ENCODE measurements at places on chromosomes 3 and 15.

GRCh38 chr3:127454051-127454450 is 136.5 kb downstream of the TPRA1 start:
- no peak for DNase-seq

GRCh38 chr3:80771085-80771484 is 990.4 kb downstream of the GBE1 start:
- no peak for DNase-seq

DNA sequence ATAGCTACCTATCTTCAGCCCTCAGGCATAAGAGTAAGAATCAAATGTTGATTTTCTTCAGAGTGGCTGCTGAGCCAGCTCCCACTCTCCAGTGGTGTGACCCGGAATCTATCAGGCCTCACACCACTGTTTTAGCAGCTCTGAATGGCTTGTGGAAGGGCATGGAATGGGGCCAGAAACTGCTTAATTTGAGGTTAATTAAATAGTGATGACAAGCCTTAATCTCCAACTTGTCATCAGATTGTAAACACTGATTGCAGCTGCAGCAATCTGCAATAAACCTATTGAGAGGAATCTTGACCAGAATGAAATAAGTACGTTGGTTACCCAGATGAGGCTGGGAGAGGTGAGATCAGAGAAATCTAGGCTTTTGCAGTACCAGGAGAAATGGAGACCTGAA is 317.4 kb downstream of the FHIT start:
- DNase-seq = no peak

- DNase-seq = no peak
These were observed 73.4 kb downstream of the SERPINI1 start for GRCh38 chr3:167808910-167809309.

GRCh38 chr3:153343988-153344782 is 182.2 kb downstream of the RAP2B start:
- DNase-seq = no peak

- no peak for DNase-seq
These were observed 3.3 kb downstream of the RYR3 start for GRCh38 chr15:33314069-33314468.

- no peak for DNase-seq
These were observed 54.6 kb downstream of the ATP2B2 start for GRCh38 chr3:10450494-10451440.

DNA sequence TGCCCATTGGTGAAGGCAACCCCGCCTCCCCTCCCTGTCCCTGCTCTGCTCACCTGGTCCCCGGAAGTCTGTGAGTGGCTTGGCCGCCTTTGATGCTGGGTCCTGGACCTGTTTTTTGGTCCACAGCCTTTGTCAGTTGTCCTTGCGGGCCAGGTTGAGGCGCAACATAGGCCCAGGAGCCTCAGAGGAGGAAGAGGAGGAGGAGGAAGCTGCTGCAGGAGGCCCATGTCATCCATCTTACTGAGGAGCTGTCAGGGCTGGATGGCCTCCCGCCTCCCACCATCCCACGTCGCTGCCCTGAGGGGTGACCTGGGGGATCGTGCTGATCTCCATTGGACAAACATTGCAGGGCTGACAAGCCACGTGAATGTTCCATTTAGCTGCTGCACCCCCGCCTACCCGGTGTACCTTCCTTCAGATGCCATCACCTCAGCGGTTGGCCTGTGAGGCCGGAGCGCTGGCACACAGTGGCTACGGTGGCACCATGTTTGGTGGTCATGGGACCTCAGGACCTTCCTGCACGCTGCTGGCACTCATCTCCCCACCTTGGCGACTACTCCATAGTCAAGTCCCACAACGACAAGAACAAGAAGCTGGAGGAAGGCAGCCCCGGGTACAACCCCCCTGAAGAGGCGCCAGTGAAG is 106.3 kb downstream of the SMAD6 start:
- DNase-seq = no peak

GRCh38 chr3:81063896-81064295 is 697.5 kb downstream of the GBE1 start:
- no peak for DNase-seq

- DNase-seq = no peak
These were observed 24.1 kb upstream of the MRPS22 start for GRCh38 chr3:139319428-139320402.

DNA sequence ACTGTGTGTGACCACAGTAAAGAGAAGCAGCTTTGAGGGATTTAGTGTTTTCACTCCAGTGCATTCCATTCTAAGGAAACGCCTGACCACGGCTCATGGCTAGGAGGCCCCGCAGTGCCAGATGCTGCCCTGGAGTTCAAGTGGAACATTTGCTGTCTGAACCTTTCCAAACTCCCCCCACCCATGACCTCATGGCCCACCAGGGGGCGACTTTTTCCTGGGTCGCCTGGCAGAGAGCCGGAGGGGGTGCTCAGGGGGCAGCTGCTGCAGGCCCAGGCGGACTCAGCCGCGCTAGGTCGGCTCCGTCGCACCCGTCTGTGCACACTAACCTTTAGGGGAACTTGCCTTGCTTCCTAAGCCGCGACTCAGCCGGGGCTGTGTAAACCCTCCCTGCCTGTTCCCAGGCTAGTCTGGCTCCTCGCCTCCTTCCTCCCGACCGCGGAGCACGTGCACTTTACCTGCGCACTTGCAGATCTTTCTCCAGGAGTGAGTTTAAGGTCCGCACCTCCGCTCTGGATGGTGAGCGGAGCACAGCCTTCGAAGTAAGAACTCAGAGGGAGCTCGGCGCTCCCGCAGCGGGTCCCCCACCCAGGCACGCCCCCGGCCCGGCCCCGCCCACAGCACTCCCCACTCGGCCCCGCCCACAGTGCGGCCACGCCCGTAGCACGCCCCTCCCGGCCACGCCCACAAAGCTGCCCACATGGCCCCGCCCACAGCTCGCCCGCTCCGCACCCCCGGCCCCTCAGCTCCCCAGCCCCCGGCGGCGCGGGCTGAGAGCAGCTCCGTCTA is at the start of gene OCA2:
TSS of gene OCA2 (minus strand) at position 550 of the 789 bp plus-strand sequence. CDS start 17,441 bp downstream, outside the sequence.
- DNase-seq = no peak

DNA sequence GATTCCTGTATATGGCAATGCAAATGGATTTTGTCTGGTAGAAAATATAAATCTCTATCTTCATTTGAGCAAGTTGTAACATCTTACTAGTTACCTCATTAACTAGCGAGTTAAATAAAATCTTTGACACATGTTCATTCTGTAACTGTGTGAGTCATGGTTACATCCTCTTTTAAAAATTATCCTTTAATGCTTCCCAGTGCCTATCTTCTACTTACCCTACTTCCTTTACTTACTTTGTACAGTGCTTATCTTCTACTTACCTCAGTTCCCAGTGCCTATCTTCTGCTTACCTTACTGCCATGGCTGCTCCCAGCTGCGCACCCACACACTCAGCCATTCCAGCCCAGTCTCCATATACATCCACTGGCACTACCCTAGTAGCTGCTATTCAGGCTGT is 71.9 kb upstream of the GOLGA8B start:
- no peak for DNase-seq

GRCh38 chr3:168885028-168885427 is 778.5 kb downstream of the MECOM start:
- DNase-seq = no peak

GRCh38 chr3:29514170-29514569 is 233.3 kb downstream of the RBMS3 start:
- DNase-seq = no peak

DNA sequence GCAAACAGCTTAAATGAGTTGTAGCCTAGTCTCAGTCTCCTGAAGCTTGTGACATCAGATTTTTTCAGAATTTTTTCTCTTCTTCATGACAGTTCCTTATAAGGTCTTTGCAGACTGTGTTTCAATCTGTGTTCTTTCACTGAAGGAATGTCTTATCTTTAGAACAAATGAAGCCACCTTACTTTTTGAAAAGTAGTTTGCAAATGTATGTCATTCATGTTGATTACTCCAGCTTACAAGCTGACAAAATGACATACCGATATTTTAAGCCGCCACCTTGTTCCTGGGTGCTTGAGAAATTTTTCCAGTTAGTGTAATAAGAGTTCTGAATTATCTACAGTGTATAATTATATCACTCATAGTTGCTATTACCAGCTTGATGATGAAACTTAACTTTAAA is 57.0 kb downstream of the ASTE1 start:
- no peak for DNase-seq

DNA sequence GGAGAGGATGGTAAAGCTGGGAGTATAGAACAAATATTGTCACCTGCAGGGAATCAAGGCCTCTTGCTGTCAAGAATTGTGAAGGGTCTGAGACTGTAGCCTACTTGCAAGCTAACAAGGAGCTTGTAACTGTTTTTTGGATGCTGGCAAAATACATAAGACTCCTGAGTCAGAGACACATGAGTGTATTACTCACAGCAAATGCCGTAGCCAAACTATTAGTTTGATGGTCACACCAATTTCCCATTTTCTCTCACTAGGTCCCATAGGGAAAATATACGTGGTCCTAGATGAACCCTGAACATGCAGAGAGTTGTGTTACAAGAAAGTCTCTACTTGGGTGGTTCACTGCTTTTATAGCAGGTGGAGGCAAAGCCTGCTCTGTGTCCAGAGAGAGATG is 44.7 kb upstream of the LIPC start:
- no peak for DNase-seq

DNA sequence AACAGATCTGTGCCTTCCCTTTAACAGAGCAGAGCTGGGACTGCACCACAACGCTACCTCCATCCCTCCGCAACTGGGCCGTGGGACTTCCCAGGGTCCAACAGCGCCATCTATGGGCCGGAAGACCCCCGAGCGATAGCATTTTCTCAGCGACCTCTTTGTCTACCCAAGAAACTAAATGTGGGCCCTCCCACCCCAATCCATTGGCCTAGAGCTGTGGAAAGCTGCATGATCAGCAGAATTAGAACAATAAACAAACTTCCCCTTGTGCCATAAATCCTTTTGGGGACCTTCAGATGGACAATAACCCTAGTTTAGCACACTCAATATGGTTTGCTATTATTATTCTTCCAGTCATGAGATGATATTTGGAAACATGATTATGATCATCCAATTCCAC is 74.8 kb upstream of the NTRK3 start:
- no peak for DNase-seq

- no peak for DNase-seq
These were observed 77.1 kb upstream of the BCL6 start for GRCh38 chr3:187822402-187822801.

DNA sequence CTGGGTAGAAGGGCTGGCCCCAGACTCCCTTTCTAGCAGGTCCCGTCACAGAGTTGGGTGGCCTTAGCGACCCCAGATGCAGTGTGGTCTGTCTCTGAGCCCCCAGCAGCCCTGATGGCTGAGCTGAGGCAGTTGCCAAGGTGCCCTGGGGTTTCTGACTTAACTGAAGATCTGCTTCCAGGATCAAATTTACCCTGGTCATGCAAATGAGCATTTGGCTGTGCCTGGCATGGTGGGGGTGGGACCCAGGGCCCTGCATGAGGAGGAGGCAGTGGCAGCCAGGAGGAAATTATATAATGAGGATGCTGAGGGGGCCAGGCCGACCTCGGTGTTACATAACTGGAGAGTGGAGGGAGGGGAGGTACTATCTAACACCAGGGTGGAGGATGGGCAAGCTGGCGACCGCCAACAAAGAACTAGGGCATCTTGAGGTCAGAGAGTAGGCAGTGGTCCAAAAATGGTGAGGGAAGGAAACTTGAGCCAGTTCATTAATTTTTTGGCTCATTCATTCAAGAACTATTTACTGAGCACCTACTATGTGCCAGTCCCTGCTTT is 16.4 kb downstream of the PLEKHO2 start:
- DNase-seq = no peak

- DNase-seq = no peak
These were observed 3.5 kb downstream of the CHD2 start for GRCh38 chr15:92903631-92903965.

GRCh38 chr3:49120096-49120437 is 556 bp downstream of the USP19 start:
- DNase-seq = no peak

- DNase-seq = no peak
These were observed 231.1 kb upstream of the DPH6 start for GRCh38 chr15:35777061-35777460.

DNA sequence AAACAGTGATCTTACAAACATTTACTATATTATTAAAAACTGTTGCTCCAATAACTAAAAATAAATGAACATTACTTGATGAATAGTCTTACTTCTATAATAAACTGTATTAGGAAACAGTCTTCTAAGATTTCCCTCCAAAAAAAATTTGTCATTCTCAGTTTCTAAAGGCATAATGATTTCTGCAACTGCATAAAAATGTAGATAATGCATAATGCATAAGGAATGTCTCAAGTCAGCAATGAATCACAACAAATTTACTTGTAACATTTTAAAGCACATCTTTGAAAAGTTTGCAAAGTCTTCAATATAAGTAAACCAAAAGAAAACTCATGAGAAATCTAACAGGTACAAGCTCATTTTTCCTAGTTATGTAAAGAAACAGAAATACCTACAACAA is 113.5 kb downstream of the VPS13C start:
- DNase-seq = no peak

- no peak for DNase-seq
These were observed 157.2 kb downstream of the DCLK3 start for GRCh38 chr3:36606871-36607765.

- peak; percentile 5 for DNase-seq
These were observed 21.7 kb upstream of the TBC1D21 start for GRCh38 chr15:73851689-73852088.

DNA sequence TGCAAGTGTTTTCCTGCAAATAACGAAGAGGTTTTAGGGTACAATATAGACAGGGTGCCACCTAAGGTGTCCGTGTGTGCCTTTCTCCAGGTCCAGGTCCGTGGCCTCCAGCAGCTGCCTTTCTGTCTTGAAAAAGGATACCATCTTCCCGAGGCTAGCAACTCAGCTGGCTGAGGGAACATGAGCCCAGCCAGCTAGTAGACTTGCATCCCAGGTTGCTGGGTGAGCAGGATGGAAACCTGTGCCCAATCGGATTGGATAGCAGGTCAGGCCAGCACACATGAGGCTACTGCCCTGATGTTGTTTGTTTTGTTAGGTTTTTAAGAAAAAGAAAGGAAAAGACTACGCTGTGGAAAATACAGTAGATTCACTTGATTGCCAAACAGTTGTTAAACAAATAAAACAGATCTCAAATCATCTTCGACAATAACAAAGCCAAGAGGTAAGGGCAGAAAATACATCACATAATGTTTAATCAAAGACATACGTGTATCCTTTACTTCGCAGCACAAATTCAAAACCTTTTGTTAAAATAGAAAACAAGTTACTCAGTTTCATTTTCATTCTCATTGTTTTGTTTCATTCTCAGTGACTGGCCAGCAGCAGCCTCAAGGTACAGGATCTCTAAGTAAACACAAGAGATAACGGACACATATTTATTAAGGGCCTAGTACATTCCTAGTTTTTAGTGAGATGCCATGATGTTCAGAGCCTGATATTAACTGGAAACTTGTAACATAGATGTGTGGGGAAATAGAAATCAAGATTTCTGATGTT is 661.2 kb upstream of the NR2F2 start:
- no peak for DNase-seq

- DNase-seq = no peak
These were observed 871.5 kb downstream of the DIPK2A start for GRCh38 chr3:144843099-144843498.

DNA sequence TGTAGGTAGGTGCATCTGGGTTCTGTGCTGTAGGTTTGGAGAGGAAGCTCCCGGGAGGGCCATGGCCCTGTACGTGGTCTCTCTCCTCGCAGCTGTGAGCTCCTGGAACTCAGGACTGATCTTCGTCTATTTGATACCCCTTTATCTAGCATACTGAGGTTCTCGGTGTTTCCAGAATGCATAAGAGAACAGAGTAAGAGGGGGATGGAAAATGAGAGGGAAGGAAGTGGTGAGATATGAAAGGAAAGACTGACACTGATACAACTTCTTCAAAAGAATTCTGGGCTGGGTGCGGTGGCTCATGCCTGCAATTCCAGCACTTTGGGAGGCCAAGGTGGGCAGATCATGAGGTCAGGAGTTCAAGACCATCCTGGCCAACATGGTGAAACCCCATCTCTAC is 90.7 kb downstream of the CHRD start:
- no peak for DNase-seq
